ENCODE measurements at places on chromosomes 1 and 21. TPM values are rescaled to one million over a fixed set of nuclear protein-coding genes. Genes with fewer than 3 reads are reported as not detected.

DNA sequence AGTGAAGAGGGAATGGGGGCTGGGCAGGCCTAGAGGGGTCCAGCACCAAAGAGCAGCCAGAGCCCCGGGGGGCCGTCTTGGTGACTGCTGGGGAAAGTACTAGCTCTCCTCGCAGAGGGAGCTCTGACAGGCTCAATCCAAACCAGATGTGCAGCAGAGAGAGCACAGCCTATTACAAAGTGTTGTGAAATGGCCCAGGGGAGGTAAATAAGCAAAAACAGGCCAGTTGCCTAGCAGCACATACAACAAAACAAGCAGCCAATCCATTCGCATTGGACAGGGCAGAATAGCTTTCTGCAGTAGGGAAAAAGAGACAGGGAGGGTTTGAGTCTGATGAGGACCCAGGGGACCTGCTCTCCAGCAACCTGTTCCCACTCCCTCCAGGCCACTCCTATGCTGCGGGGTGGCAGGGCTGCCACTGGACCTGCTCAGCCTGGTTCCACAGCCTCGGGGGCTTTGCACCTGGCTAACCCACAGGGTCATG is 239.6 kb upstream of the FGGY start:
- no peak for DNase-seq

DNA sequence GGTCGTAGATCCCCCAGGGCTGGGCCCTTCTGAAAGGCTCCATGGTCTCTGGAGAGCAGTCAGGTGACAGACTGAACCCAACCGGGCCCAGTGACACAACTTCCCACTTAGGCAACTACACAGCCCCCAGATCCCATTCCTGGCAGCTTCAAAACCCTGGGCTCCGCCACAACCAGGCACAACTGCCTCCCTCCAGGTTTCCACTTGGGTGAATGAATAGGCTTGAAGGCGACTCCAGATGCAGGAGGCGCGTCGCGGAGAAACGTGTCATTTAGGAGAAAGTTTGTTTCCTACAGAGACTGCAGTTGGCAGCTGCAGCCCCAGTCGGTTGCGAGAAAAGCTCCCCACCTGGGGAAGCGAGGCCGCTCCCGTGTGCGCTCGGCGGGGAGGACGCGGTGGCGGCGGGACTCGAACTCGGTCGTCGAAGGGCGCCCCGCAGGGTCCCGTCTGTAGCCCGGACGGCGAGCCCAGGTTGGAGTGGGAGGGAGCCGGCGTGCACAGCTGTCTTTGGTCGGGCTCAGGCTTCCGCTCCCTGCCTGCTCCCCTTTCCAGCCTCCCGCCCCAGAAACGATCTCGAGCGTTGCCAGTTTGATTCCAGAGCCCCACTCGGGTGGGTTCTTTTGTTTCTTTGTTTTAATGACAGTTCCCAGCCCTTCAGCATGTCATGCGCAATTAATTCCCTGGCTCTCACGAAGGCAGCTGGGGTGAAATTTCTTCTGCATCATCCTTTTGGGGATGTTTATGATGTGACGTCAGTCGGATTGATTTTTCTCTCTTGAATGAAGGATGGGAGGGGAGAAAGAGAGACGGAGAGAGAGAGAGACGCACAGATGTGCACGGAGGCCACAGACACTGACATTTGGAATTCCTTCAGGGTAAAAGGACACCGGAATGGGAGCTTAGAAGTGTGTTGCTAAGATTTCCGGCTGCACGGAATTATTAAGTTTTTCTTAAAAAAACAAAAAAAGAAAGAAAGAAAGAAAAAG is 862 bp upstream of the SGIP1 start:
- peak; percentile 60 for DNase-seq

Gene CR1L
- not detected for total RNA-seq

- no peak for DNase-seq
Observed at GRCh38 chr1:170168265-170168664, 22.5 kb downstream of the NTMT2 start.

Gene KHDC4
- total RNA-seq, result 40.1 TPM

Gene CR1
- total RNA-seq, result 11.4 TPM

DNA sequence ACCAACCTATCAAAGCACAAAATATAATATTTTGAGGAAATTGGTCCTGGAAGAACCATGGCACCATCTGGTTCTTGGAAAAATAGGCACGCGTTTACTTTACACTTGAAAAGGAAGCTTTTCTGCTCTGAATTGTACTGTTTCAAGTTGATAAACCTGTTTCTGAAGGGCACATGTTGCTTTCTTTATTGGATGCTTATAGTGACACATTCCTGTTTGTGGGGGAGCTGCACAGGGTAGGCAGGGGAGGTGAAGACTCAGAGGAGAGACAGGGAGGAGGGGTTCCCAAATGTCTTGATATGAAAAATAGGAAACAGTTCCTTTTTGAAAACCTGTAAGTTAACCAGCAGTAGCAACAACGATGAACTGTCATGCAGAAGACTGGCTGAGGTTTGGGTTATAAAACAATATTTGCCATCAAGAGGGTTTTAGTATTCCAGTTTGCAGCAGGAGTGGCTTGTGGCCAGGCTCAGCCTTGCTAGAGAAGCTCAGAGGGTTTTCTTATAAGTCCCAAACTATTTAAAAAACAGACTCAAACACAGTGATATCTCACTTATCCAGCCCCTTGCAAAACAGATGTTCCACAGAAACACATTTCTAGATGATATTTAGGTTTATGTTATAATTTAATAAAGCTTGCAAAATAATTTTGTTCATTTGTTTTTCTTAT is 127.0 kb upstream of the MROH9 start:
- no peak for DNase-seq

Gene CTTNBP2NL
- total RNA-seq, result 59.4 TPM

- DNase-seq, result peak; percentile 54
Observed at GRCh38 chr1:228043281-228043848, 36.6 kb downstream of the WNT3A start.

- DNase-seq, result no peak
Observed at GRCh38 chr1:89580036-89580435, 52.9 kb upstream of the LRRC8C start.

DNA sequence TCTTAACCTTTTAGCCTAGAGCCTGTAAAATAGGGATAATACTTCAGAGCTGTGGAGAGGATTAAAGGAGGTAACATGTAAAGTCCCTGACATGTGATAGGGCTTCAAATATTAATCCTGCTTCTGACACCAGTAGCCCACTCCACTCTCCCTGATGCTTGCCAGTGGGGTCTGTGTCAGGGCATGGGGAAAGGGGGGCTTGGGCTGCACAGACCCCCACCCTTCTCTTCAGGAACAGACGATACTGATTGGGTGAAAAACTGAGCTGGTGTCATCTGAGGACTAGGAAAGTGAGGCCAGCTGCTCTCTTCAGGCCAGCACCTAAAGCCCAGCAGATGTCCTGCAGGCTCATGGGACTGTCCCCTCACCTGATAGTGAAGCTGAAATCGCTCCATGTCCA is 27.0 kb upstream of the MEF2D start:
- peak; percentile 19 for DNase-seq

- DNase-seq, result no peak
Observed at GRCh38 chr1:96515430-96515829, 206.2 kb upstream of the PTBP2 start.

Gene MTARC2
- total RNA-seq, result 58.6 TPM

DNA sequence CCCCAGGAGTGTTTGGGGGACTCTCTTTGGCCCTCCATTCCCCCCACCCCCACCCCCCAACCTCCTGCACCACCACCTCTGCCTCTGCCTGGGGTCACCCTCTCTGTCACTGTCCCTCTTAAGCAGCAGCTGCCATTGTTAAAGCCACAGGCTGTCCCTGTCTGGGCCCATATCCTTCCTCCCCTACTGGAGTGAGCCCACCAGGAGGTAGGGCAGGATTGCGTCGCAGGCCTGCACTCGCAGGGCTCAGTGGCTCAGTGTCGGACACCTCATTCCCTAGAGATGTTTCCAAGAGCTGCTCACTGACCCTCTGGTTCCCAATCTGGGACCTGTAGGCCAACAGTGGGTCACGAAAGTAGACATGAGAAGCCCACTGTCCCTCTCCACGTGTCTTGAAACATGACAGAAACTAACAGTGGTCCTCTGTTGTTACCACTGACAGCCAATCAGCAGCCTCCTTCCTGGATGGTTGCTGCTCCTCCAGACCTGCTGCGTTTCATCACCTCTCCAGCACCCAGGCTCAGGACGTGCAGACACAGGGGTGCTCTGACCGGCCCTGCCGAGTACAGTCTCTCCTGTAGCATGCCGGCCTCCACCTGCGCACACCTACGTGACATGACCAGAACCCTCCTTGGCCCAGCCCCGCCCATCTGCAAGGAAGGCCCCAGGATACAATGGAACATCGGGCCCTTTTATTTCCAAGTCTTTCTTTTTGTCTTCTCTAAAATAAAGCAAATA is 7.7 kb downstream of the PRDM15 start:
- no peak for DNase-seq

Gene TCHHL1
- total RNA-seq, result not detected

Gene SLC30A10
- total RNA-seq, result not detected
